ENCODE measurements at places on chromosomes 11 and 22.

DNA sequence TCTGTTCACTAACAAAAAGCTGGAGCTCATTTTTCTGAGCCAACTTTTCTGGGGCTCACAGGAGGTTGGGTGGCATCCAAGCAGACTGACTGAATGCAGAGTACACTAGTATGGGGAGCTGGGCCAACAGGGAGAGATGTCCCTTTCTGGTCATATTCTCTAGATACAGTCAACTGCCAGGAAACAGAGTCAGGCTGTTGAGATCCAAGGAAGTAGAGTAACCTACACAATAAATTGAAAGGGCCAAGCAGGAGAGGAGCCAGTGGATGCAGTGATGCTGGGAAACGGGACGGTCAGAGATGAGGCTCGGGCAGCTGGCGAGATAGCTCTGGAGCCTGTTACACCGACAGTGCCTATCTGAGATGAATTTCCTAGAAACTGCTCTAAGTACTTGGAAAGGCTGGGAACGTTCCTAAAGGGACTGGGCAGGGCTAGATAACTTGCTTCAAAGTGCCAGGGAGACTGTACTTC is 71.1 kb downstream of the LARGE2 start:
- DNase-seq: peak; percentile 80

DNA sequence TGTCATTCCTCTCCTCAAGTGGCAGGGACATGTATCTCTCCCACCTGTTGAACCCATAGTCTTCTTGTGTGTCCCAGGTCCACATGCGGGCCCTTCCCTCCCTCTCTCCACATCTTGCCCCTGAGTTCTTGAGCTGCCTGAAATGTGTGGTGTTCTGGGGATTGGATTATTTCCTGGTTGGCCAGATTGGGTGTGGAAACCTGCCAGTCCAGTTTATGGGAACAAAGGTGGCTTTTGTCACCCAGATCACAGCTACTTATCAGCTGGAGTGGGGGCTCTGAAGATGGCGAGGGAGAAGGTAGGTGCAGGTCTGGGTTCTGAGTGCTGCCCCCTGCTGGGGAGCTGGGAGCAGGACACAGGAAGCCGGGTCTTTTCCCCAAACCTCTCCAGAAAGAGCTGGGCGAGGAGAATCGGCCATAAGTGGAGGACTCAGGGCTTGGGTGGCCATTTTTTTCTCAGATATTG is 14.2 kb downstream of the DTX4 start:
- DNase-seq: peak; percentile 56

DNA sequence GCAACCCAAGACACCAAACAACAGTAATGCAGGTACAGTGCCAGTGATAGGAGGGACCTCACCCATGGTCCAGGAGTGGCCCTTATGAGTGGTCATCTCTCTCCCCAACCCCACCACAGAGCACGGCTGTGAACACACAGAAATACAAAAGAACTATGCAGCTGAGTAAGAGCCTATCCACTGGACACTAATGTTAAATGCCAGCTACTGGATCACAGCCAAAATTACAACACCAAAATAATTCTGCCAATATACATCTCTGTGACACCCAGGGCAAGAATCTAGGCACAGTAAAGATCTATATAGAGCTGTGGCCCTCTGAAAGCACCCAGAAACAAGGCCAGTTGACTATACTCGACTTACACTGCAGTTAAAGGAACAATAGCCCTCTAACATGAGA is 22.8 kb upstream of the GPR83 start:
- no peak for DNase-seq

- no peak for DNase-seq
These were observed 167.1 kb upstream of the TTC12 start for GRCh38 chr11:113147249-113147648.

- DNase-seq: peak; percentile 86
These were observed 2.6 kb upstream of the RRM1 start for GRCh38 chr11:4092026-4092425.

DNA sequence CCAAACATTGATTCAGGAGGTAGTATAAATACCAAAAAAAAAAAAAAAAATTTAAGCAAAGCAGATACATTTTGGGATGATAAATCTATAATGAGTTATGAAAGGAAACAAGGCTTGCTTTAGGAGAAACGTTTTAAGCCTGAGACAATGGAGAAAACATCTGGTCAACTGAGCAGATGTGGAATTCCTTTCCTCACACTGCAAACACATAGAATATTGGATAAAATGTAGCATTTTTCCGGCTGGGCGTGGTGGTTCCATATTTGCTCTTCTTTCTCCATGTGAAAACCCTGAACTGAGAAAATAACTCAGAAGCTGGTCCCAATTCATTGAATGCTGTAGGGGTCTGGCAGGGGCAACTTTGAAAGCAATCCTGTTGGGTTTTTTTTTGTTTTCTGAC is 33.9 kb downstream of the ENDOD1 start:
- DNase-seq: no peak

DNA sequence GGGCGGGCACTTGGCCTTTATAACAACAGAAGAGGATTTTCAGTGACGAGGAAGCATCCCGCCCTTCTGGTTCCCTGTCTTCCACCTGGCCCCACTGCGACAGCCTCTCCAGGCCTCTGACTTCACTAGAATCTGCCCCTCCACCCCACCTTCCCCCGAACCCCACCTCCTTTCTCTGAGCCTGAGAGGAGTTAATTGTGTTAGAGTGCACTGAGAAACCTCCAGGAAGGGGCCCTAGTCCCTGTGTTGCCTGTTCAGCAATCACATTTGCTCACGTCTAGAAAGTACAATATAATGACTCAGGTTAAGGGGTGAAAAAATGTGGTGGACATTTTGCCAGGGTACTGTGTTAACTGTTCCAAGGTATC is 38.8 kb downstream of the PTPRJ start:
- DNase-seq: no peak

- DNase-seq: peak; percentile 30
These were observed 6.8 kb downstream of the MICAL2 start for GRCh38 chr11:12117200-12117599.
